Neural crest cell (in vitro differentiated cells): ENCODE measurements at places on chromosomes 2 and 18.

GRCh38 chr2:203685789-203686420 lies 20.5 kb upstream of the CD28 start:
- no peak for DNase-seq

DNA sequence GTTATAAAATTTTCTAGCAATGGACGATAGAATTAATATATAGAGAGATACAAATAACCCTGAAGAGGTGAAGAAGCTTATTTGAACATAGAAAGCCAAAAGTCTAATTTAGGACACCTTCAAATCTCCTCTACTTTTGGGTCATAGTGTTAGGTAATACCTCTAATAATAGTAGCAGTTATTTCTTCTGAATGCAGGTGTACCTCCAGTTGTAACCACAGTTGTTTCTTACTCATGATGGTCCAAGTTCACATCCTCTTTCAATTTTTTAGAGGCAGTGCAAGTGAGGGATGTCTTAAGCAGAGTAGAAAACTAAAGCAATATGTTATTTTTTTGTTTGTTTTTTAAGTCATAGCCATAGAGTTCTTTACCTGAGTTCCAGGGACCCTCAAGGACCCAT lies 429.5 kb downstream of the CCDC85A start:
- no peak for DNase-seq

GRCh38 chr18:68666381-68666780 lies 48.5 kb downstream of the TMX3 start:
- no peak for DNase-seq

GRCh38 chr2:160061944-160062291 lies 497 bp downstream of the PLA2R1 start:
- no peak for DNase-seq

GRCh38 chr2:2846332-2847208 lies 515.5 kb upstream of the MYT1L start:
- DNase-seq: no peak

DNA sequence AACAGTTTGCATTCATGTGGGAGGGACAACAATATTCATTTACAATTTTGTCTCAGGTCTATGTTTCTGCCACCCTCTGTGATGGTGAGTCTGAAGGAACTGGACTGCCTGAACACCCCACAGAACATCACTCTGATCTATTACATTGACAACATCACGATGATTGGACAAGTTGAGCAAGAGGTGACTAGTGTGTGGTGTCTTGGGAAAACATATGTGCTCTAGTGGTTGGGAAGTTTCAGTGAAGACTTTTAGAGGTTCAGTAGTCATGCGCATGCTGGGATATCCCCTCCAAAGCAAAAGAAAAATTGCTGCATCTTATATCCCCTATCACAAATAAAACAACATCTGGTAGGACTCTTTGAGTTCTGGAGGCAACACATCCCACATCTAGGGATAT lies 18.6 kb upstream of the CTLA4 start:
- no peak for DNase-seq

DNA sequence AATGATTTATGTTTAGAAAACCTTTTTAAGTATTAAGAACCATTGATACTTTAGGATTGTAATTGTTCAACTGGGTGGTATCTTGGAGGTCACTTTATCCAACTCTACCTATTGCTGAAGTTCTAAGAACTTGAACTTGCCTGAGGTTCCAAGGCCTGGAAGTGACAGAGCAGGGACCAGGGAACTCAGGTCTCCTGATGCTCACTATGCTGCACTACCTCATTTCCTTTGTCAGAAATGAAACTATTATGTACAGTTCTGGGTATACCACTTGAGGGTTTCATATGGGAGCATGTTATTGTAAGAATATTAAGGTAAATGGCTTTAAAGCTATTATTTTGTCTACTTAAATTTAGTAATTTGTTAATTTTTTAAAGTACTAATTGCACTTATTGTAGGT lies 3.0 kb downstream of the MBD5 start:
- DNase-seq: no peak

DNA sequence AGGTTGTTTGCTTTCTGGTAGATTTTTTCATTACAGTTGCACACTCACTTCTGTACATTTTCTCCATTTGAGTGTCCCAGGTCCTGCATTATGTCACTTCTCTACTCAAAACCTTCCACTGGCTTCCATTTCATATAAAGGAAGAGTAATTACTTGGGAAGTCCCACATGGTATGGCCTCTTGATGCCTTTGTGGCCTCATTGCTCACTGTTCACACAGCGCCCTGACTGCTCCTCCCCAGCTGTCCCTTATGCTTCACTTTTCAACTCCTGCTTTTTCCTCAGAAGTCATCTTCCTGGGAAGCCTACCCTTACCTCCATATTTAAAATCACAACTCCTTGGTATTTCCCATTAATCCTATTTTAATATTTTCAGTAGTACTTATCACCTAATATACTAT lies 24.7 kb downstream of the GULP1 start:
- no peak for DNase-seq

DNA sequence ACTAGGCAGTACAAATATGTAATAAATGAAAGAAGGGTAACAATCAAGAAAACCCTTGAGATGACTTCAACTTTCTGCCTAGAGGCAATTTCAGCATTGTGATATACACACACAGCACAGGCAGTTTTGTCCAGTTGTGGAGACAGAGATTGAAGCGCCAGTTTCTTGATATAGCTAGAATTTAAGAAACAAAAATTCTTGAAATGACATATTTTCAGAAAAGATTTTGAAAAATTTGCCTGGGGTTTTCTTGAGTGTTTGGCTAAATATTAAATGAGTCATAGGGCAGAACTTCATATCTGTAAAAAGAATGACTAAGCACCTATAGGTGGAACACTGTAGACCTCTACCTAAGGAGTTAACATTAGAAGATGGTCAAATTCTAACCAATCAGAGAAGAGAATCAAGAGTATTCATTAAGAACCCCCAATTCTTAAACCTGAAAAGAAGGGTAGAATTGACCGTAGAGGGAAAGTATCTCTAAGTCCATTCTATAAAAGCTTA lies 1266.8 kb upstream of the TMEFF2 start:
- DNase-seq: no peak

DNA sequence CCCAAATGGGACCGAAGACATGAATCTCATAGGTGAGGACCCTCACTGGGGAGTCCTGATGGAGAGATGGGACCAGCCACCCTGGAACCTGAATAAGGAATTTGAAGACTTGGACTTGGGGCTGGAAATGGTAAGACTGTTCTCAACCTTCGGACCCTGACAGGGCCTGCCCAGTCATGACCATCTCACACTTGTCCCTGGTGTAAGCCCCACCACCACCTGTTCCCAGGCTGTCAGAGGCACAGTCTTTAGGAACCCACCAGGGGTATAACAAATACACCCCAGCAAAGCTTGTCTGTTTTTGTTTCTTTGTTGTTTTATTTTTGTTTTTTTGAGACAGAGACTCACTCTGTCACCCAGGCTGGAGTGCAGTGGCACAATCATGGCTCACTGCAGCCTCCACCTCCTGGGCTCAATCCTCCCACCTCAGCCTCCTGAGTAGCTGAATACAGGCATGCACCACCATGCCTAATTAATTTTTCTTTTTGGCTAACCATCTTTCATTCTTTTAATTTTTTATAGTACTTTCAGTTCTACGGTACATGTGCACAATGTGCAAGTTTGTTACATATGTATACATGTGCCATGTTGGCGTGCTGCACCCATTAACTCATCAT lies 106.1 kb downstream of the GFPT1 start:
- no peak for DNase-seq

- no peak for DNase-seq
These were observed 442.3 kb upstream of the HNMT start for GRCh38 chr2:137521653-137522619.

DNA sequence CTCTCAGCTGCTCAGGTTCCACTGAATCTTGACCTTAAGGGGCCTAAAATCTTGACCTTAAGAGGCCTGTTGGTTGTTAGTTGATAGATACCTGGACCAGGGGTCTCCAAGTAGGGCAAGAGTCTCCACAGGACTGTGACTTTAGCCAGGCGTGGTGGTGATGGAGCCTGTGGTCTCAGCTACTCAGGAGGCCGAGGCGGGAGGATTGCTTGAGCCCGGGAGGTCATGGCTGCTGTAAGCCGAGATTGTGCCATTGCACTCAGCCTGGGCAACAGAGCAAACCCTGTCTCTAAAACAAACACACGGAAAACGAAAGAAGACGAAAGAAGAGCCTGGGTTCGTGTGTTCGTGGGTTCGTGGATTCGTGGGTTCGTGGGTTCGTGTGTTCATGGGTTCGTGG lies 120.2 kb upstream of the CTDP1 start:
- DNase-seq: no peak

- no peak for DNase-seq
These were observed 141.2 kb upstream of the TACR1 start for GRCh38 chr2:75340560-75340959.

DNA sequence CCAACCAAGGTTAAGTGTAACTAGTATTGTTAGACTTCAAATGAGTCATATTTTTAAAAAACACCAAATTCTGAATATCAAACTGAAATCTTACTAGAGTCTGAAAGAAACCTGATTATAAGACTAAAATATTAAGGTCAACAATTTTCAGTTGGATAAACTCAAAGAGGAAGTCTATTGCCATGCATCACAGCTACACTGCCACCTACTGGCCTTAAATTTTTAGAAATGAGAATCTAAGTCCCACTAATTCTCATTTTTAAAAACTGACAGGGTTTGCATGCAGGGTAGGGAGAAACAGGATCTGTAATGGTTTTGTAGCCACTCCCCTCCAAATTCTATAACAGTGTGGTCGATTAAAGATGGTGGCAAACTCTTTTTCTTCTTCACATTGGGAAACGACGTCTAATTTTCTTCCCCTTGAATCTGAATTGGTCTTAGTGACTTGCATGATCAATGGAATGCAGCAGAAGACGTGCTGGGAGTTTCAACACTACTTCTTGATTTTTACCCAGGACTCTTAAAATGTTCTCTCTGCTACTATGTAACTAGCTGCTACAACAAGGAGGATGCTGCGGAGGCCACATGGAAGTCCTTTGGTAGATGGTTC lies 176.1 kb upstream of the SESTD1 start:
- DNase-seq: no peak
